ENCODE measurements at places on chromosomes 12 and 14. TPM values are rescaled to one million over a fixed set of nuclear protein-coding genes. Genes with fewer than 3 reads are reported as not detected.

DNA sequence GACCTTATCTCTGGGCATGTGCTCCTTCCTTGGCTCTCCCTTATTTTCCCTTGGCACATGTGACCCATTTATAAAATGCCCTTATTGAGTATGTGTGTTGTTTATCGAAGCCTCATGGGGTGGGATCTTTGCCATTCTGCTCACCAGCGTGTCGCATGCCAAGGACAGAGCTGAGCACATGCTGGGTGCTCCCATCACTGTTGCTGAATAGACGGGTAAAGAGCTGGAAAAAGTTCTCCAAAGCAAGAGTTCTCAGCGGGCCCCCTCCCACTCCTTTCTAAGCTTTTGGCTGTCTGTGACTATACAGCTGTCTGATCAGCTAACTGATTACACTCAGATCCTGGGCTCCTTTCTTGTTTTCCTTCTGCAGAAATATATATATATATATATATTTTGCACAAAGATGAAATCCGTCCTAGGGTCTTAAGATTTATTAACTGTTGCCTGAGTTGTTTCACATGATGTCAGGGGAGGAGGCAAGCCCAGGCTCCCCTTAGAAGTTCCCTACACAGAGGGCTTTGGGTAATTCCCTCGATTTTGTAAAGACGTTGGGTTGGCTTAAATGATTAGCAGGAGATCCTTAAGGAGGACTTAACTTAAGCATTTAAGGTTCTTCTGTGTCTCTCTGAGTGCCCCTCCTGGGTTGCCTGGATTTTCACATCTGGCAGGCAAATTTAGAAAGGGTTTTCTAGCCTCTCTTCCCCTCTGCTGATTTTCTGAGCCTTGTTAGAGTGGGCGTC, 71.6 kb downstream of the TMEM132C start:
- DNase-seq: no peak

DNA sequence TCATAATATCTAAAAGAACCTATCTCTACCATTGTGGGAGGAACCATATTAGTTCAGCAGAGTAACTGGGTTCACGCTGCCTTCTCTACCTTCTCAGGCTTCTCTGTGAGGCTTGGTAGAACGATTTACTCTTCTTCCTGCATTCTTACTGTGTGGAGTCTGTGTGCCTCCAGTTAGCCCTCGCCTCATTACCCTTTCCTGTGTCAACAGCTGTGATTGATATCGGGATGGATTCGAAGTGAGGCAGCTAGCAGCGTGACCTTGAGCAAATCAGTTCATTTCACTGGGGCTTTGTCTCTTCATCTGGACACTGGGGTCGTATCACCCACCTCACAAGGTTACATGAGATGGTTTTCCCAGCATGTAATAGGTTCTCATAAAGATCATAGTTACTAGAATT, 4.6 kb upstream of the VRK1 start:
- no peak for DNase-seq

GRCh38 chr12:132168311-132169031, 24.2 kb downstream of the NOC4L start:
- DNase-seq: no peak

DNA sequence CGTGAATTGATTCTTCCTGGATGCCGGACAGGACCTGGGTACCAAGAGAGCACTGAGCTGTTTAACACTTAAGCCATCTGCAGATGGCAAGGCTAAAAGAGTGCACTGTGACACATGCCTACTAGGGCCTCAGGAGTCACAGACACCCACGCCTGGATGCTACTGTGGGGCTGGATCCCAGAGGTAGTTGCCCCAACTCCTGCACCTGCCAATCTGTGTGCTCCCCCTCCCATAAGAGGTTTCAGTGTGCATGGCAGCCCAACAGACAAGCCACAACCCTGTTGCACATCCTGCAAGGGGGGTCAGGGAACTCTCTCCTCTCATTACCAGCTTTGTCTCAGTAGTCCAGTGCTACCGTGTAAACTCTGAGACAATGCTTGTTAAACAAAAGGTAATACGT, 169.0 kb downstream of the CEP128 start:
- DNase-seq: no peak

DNA sequence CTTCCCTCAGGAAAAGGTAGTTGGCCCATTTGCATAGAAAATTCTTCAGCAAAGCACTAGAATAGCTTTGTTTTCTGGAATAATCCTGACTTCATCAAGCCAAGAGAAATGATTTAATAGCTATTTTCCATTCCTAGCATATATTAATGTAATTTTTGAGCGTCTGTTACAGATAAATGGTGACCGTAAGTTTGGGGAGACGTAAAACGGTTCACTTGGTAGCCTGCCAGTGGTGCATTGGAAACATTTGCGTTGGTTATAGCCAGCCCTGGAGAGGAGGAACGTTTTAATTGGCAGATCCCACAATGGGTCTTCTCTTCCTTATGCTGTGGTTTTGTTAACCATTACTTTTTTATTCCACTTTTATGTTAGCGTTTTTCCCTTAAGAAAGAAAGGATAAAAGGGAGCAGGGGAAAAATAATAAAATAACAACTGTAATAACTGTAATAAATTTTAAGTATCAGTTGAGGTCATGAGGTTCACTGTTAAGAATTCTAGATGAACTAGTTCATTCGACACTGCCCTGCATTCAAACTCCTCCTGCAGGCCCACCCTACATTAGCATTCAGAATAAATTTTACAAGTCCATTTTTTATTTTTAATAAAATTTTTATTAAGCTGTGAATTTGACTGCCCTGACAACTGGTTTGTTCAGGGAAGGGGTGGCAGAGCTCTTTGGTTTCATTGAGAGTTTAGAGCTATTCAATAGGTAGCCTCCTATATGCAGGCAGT, 300.7 kb downstream of the ERC1 start:
- DNase-seq: no peak

DNA sequence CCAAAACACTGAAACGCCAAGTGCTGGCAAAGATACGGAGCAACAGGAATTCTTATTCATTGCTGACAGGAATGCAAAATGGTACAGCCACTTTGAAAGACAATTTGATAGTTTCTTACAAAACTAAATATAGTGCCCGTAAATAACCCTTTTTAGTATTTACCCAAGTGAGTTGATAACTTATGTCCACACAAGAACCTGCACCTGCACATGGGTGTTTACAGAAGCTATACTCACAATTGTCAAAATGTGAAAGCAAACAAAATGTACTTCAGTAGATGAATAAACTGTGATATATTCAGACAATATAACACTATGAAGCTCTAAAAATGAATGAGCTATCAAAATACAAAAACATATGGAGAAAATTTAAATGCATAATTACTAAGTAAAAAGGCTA, 86.6 kb downstream of the ATXN7L3B start:
- DNase-seq: no peak

DNA sequence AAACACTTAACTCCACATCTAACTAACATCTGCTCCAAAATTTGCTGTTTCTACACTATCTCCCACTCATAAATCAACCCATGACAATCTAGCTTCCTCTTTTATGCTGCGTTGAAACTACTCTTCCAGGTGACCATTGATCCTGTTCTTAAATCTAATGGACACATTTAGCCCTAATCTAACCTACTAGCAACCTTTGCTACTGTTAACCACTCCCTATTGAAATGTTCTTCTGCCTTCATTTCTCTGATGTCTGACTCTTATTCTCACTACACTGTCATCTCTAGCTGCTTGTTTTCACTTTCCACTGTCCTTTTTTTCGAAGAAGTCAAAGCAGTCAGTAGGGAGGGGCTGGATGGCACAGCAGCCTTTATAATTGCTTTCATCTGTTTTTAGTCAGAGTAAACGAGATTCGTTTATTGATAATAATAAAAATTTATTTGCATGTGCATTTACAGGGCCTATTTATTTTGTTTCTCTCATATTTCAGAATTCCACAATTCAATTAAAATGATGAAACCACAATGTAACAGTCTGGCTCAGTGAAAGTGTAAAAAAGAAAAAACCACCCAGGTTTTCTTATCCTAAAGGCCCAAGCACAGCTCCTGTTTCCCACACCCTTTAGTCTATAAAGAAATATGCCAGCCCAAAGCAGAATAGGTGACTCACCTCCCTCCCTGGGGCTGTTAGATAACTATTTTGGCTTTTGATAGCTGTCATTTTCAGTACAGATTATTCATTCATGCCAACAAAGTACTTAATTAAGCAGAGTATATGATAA, 44.9 kb downstream of the ATP2B1 start:
- peak; percentile 40 for DNase-seq

- DNase-seq: no peak
Measured at GRCh38 chr12:6699259-6699988, 1.2 kb downstream of the PIANP start.

GRCh38 chr14:64824471-64824870, 55.2 kb downstream of the SPTB start:
- no peak for DNase-seq

SNAPC1 gene
- total RNA-seq: 4.5 TPM

All from K562 (cell line).